ENCODE measurements at places on chromosomes 6 and 20. TPM values are rescaled to one million over a fixed set of nuclear protein-coding genes. Genes with fewer than 3 reads are reported as not detected.

Gene OR2B6
- not detected for total RNA-seq

Gene LPIN3
- total RNA-seq = 12.2 TPM

Gene FAM217A
- not detected for total RNA-seq

Gene GRM4
- total RNA-seq = 0.19 TPM

Gene MUC22
- not detected for total RNA-seq

Gene ZNF318
- 14.9 TPM for total RNA-seq

Gene COX4I2
- not detected for total RNA-seq

Gene REV3L
- total RNA-seq = 71.2 TPM

Gene OOEP
- not detected for total RNA-seq

Gene HLA-F
- total RNA-seq = 6.8 TPM

Gene ZSCAN16
- total RNA-seq = 1.2 TPM

Gene DNAH8
- 0.05 TPM for total RNA-seq

Gene KIF25
- total RNA-seq = not detected

Gene TPD52L1
- total RNA-seq = 97.1 TPM

Gene HUS1B
- 0.36 TPM for total RNA-seq

Gene SLC35D3
- not detected for total RNA-seq

Gene SYNJ2
- 14.2 TPM for total RNA-seq

Gene IRAK1BP1
- total RNA-seq = 2.9 TPM

Gene PMEPA1
- 8.8 TPM for total RNA-seq

Gene FGD2
- total RNA-seq = not detected

Gene PPP1R16B
- total RNA-seq = not detected

Gene TMEM170B
- total RNA-seq = 8.5 TPM

Gene KCNK17
- total RNA-seq = not detected

Gene SSTR4
- total RNA-seq = not detected

Gene TFAP2C
- total RNA-seq = not detected

Gene HSPA1L
- total RNA-seq = 3.6 TPM

Gene CST5
- not detected for total RNA-seq

Gene MYCT1
- 0.21 TPM for total RNA-seq

Gene KIF13A
- 51.2 TPM for total RNA-seq

Gene PHF1
- 55.5 TPM for total RNA-seq

Gene SLC12A5
- total RNA-seq = not detected

Gene MCHR2
- not detected for total RNA-seq

Gene NPEPL1
- 33.6 TPM for total RNA-seq

Gene LCA5
- total RNA-seq = 9.0 TPM

Gene MOXD1
- total RNA-seq = 6.5 TPM

Gene SMPDL3A
- 13.6 TPM for total RNA-seq

Gene PKIG
- total RNA-seq = 46.8 TPM

Gene FOXC1
- total RNA-seq = 3.6 TPM

Gene OXT
- total RNA-seq = not detected

Gene CYP39A1
- 0.24 TPM for total RNA-seq

Gene EBF4
- total RNA-seq = 0.31 TPM

Gene DLL1
- 71.8 TPM for total RNA-seq

Gene CHMP4B
- total RNA-seq = 88.5 TPM

Gene PBX2
- 29.0 TPM for total RNA-seq

Gene ACOT8
- total RNA-seq = 47.2 TPM

Gene DST
- total RNA-seq = 500 TPM

Gene CLPSL1
- total RNA-seq = not detected

Gene NUP43
- 51.5 TPM for total RNA-seq

Data from myocyte (in vitro differentiated cells).